ENCODE measurements at places on chromosomes 7 and 10.

DNA sequence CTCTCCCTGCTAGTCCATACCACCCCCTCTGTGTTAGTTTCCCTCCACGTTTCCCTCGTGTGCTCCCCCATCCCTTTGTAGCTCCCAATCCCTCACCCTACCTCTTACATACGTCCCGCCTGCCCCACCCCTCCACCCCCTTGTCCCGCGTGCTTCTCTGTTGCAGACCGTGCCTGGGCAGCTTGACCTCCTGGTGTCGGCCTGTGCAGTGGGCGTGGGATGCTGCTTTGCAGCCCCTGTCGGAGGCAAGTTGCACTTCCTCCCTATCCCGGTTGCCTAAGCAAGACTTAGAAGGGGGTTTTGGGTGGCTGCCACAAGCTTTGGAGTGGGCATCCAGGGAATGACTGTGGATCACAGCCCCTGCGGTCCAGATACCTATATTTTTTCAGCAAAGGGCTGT, 7.7 kb downstream of the CLCN1 start:
- no peak for DNase-seq

- DNase-seq = no peak
Measured at GRCh38 chr10:10589540-10590303, 427.9 kb upstream of the CELF2 start.

- peak; percentile 79 for DNase-seq
Measured at GRCh38 chr7:92836489-92836999, at the start of gene CDK6. Gene CDK6 (minus strand): TSS chr7:92836573. CDS start chr7:92833323, 3,250 bp downstream.

DNA sequence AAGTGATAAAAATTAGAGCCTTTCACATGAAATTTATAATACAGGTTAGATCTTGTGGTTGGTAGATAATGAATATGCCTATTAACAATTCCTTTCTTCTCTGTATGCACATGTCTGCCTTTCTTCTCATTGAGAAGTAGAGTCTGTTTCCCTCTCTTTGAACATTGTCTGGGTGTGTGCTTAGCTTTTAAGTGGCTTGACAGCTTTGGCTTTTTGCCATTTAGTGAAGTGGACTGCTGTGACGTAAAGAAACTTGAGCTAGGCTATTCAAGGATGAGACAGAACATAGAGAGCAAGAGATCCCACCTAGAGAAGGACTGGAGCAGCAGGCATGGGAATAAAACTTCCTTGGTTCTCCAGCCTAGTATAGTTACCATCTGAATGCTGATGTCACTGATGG, 996.7 kb upstream of the CELF2 start:
- DNase-seq = no peak

DNA sequence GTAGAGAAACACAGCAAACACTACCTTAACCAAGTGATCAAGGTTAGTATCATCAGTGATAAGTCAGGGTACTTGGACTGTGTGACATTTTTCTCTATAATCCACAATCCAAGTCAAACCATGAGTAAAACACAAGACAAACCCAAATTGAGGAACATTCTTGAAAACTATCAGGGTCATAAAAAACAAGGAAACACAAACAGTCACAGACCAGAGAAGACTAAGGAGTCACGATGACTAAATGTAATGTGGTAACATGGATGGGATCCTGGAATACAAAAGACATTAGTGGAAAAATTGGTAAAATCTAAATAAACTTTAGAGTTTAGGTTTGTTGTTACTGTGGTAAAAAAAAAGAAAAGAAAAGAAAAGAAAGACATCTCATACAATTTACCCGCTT, 103.8 kb downstream of the ARMH3 start:
- no peak for DNase-seq

- DNase-seq = no peak
Measured at GRCh38 chr10:106355450-106355849, 809.1 kb downstream of the SORCS1 start.

- DNase-seq = no peak
Measured at GRCh38 chr10:62709200-62709599, 95.3 kb upstream of the ADO start.

- DNase-seq = no peak
Measured at GRCh38 chr10:89805599-89806013, 104.2 kb downstream of the KIF20B start.

GRCh38 chr10:48595539-48595932, 9.3 kb downstream of the ARHGAP22 start:
- no peak for DNase-seq

- no peak for DNase-seq
Measured at GRCh38 chr7:14717816-14718215, 184.7 kb downstream of the DGKB start.

DNA sequence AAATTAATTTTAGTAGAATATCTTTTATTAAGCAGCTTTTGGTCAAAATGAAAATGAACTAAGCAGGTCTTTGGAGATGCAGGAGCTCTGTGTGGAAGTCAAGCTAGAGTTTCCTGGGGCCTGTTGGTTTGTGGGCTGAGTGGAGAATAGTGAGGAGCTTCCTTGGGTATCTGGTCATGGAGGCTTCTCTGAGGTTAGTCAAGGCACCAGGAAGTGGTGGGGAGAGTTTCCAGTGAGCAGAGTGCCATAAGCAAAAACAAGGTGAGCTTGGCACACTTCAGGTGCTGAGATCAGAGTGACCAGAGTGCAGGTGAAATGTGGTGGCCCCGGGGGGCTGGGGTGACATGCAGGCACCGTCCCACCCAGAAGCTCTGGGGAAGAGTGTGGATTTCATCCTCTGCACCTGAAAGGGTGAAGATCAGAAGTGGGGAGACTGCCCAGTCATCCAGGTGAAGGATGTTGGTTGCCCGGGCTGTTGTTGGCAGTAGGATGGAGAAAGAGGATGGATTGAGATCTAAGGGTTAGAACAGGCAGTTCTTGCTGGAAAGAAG, 77.4 kb downstream of the WDR37 start:
- no peak for DNase-seq

GRCh38 chr7:103059471-103059870, 15.1 kb downstream of the FBXL13 start:
- no peak for DNase-seq

DNA sequence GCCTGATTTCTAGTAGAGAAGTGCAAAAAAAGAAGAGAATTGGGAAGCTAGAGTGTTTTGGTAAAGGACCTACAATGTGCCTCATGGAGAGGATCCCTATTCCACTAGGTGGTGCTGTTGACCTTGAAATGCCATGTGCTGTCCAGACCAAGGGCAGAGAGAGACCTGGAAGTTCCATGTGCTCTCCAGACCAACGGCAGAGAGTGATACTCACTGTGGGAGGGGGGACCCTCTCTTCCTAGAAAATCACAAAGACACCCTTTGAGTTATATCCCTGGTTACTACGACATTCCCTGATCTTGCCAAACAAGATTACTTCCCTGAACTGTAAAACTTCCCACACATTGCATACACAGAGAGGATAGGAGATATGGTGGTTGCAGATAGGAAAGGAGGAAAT, 212.7 kb upstream of the ZNF804B start:
- DNase-seq = no peak

- no peak for DNase-seq
Measured at GRCh38 chr10:12566161-12567115, 217.1 kb downstream of the CAMK1D start.

DNA sequence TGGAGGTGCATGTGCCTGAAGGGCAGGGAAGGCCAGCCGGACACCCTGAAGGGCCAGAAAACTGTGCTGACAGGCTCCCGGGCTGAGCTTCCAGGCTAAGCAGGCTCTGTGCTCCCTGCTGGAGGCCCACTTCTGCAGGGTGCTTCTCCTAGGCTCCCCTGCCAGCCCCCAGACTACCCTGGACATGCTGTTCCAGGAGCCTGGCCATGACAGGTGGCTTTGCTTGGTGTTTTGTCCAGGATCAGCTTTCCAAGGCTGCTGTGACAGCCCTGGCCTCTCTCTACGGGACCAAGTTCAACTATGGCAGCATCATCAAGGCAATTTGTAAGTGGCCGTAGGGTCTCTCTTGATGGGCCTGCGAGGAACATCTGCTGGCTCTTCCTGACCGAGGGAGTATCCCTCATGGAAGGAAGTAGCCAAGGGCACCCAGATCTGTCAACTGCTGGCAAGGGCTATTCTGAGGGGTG, 5.3 kb downstream of the CPA1 start:
- DNase-seq = no peak

DNA sequence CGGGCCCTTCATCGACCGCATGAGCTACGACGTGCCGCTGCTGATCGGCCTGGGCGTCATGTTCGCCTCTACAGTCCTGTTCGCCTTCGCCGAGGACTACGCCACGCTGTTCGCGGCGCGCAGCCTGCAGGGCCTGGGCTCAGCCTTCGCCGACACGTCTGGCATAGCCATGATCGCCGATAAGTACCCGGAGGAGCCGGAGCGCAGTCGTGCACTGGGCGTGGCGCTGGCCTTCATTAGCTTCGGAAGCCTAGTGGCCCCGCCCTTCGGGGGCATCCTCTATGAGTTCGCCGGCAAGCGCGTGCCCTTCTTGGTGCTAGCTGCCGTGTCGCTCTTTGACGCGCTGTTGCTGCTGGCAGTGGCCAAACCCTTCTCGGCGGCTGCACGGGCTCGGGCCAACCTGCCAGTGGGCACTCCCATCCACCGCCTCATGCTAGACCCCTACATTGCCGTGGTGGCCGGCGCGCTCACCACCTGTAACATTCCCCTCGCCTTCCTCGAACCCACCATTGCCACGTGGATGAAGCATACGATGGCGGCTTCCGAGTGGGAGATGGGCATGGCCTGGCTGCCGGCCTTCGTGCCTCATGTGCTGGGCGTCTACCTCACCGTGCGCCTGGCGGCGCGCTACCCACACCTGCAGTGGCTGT, 1.2 kb downstream of the SLC18A3 start:
- DNase-seq = no peak

DNA sequence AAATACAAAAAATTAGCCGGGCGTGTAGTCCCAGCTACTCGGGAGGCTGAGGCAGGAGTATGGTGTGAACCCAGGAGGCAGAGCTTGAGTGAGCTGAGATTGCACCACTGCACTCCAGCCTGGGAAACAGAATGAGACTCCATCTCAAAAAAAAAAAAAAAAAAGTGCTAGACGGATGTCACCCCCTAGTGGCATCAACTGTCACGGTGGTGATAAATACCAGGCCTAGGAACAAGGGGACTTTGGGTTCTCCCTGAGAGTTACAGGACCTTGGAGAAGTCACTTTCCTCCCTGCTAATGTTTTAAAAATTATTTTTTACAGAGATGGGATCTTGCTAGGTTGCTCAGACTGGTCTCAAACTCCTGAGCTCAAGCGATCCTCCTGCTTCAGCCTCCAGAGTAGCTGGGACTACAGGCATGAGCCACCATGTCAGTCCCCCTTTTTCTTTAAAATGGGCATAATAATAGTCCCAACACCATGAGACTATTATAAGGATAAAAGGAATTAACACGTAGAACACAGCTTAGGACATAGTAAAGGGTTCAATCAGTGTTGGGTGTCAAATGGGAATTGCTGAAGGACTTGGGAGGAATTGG, 2.6 kb upstream of the TMEM130 start:
- DNase-seq = no peak

GRCh38 chr7:30613366-30614325, 19.0 kb downstream of the GARS1 start:
- DNase-seq = no peak

GRCh38 chr10:49539320-49539885, 482 bp upstream of the ERCC6 start:
- DNase-seq = peak; percentile 7

Data from activated CD4-positive, alpha-beta T cell treated with anti-CD3 and anti-CD28 coated beads for 4 hours (primary cell).